Activated B cell treated with CpG ODN at 0.5 μM for 24 hours (primary cell): ENCODE measurements at places on chromosomes 3 and 15.

DNA sequence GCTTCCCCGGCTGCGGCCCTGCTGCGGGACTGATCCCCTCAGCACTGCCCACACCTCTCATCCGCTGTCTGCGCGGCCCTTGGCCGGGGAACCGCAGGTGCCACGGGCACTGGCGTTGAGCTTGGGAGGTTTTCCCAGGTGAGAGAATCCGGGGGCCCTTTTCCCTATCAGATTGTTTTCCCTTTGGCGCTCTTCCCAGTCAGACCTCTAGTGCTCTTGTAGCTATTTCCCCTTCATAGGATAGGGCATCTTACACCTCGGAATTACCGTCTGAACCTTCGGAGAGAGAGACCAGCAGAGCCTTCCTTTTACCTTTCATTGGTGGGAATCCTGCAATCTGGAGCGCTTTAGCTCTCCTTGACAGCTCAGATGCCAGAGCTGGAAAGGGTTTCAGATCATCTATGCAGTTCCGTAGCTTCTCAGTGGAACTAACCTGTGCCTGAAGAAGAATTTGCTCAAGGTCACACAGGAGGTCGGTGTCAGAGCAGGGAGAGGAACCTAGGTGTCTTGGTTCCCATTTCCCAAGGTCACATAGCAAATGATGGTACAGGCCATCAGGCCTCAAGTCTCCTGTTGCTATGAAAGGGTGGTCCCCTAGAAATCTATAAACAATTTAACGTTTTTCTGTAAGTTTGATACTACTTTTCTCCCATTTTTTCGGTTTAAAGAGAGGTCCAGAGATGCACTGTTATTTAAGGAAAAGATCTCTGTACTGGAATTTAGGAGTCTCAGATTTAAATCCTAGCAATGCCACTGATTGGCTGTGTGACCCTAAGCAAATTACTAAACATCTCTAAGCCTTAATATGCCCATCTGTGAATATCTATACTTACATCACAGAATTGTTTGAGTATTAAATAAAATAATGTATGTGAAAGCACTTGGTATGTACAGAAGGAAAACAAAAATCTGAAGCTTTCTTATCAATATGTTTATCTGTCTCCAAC lies 916 bp downstream of the IDH3A start:
- DNase-seq = no peak

DNA sequence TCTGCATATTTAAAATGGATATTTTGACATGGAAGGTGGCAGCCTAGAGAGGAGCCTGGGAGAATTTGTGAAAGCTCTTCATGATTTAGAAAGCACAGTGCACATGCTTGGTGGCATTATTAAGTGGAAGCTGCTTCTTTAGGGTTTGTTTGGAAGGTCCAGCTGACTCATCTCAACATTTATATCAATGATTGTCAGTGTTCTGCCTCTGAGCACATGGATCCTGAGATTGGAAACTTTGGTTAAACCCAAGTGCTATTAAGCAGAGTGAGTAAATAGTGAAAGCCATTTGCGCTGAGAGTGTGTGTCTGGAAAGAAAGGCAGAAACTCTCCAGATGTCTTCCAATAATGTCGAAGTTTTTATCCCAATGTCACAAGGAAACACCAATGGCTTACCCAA lies 7.4 kb downstream of the NOX5 start:
- no peak for DNase-seq

- DNase-seq = no peak
These were observed 23.4 kb downstream of the NCEH1 start for GRCh38 chr3:172687501-172687900.

- DNase-seq = no peak
These were observed 7.7 kb downstream of the TUBGCP4 start for GRCh38 chr15:43378601-43379000.

DNA sequence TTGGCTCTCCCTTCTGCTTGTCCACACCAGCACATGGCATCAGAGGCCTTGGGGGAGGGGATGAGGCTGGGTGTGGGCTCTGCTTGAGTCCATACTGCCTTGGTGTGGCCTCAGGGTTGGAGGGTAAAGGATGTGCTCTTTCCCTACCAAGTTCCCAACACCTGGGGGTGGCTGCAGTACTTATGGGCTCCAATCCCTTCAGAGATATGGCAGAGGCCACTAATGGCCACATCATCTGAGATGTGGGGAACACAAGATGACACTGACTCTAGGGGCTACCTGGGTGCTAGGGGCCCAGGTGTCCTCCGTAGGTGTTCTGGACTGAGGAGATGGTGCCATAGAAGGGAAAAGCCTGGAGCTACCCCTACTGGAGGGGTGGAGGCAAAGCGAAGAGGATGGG lies 6.9 kb downstream of the CXCR6 start:
- DNase-seq = no peak
